ENCODE measurements at places on chromosomes 7 and 10. TPM values are rescaled to one million over a fixed set of nuclear protein-coding genes. Genes with fewer than 3 reads are reported as not detected.

SCART1 gene
- 4.4 TPM for total RNA-seq

AP3M1 gene
- total RNA-seq = 67.8 TPM

OPN4 gene
- total RNA-seq = not detected

SYT15 gene
- 0.65 TPM for total RNA-seq

ASAH2 gene
- 11.8 TPM for total RNA-seq

MOGAT3 gene
- total RNA-seq = not detected

BHLHA15 gene
- 2.4 TPM for total RNA-seq

PNLIPRP2 gene
- total RNA-seq = 0.40 TPM

FAM24A gene
- not detected for total RNA-seq

RBM17 gene
- total RNA-seq = 144 TPM

VDAC2 gene
- 398 TPM for total RNA-seq

LYZL1 gene
- total RNA-seq = not detected

SLC25A28 gene
- 18.5 TPM for total RNA-seq

GRCh38 chr10:38143587-38143986 lies 49.5 kb downstream of the ZNF37A start:
- H3K4me3 ChIP-seq = no peak overlapping the region
- H3K4me1 ChIP-seq = no peaks in the 10 kb centered on the region
- no peak for DNase-seq
- H3K27ac ChIP-seq = no peak overlapping the region
- no peaks in the 10 kb centered on the region for H3K36me3 ChIP-seq

GRCh38 chr10:117761695-117762094 lies 219.1 kb downstream of the EMX2 start:
- no peak for DNase-seq
- no peaks in the 10 kb centered on the region for H3K36me3 ChIP-seq
- no peaks in the 10 kb centered on the region for H3K4me1 ChIP-seq
- H3K27ac ChIP-seq = no peak overlapping the region

GRCh38 chr10:96401036-96401435 lies 42.2 kb upstream of the OPALIN start:
- no peak for DNase-seq
- no peak overlapping the region for H3K27ac ChIP-seq
- H3K4me1 ChIP-seq = no peaks in the 10 kb centered on the region
- H3K36me3 ChIP-seq = no peaks in the 10 kb centered on the region
- peaks cover 15% of the 10 kb centered on the region for H3K27me3 ChIP-seq

DNA sequence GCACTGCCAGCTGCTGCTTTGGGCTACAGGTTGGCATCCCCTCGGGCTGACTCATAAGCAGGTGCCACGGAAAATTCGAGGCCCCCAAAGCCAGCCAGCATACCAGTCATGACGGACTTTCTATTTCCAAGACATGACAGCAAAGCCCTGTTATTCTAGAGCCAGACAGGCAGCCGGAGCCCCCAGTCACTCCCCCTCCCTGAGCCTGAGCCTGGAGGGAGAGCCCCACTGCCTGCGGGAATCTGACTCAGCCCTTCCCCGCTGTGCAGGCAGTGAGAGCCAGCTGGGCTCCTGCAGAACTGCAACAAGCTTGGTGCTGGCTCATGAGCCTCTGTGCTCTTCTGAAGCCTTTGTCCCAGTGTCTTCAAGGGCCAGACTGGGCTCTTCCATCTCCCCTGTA lies 15.8 kb downstream of the BTBD16 start:
- no peak overlapping the region for H3K27ac ChIP-seq
- DNase-seq = no peak
- H3K4me1 ChIP-seq = no peaks in the 10 kb centered on the region
- no peaks in the 10 kb centered on the region for H3K27me3 ChIP-seq
- H3K4me3 ChIP-seq = no peak overlapping the region

GRCh38 chr10:10233229-10233628 lies 784.4 kb upstream of the CELF2 start:
- H3K27ac ChIP-seq = no peak overlapping the region
- H3K27me3 ChIP-seq = no peaks in the 10 kb centered on the region
- no peaks in the 10 kb centered on the region for H3K4me1 ChIP-seq
- DNase-seq = no peak
- no peak overlapping the region for H3K4me3 ChIP-seq

- peaks cover 56% of the 10 kb centered on the region for H3K36me3 ChIP-seq
- no peaks in the 10 kb centered on the region for H3K27me3 ChIP-seq
- DNase-seq = no peak
Measured at GRCh38 chr7:107208024-107208521, 39.3 kb downstream of the HBP1 start.

DNA sequence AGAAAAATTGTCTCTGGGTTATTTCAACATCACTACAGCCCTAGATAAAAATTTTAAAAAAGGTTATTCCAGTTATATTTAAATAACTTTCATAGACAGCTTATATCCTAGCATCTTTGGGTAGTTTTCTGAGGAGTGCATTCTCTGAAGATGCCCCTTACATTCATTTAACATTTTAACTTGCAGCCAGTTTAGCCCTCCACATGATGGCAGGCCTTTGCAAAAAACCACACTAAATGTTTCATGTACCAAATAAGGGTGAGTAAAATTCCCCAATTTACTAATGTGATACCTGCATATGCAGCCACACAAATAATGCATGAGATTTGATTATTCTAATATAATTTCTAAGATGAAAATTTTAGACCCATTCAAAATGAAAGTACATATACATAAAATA lies 108.4 kb upstream of the ZWINT start:
- no peaks in the 10 kb centered on the region for H3K4me1 ChIP-seq
- no peak for DNase-seq
- H3K27me3 ChIP-seq = no peaks in the 10 kb centered on the region
- no peak overlapping the region for H3K27ac ChIP-seq
- no peak overlapping the region for H3K4me3 ChIP-seq
- H3K36me3 ChIP-seq = no peaks in the 10 kb centered on the region

- no peaks in the 10 kb centered on the region for H3K27me3 ChIP-seq
- no peak overlapping the region for H3K4me3 ChIP-seq
- DNase-seq = peak; percentile 86
- no peaks in the 10 kb centered on the region for H3K36me3 ChIP-seq
- H3K4me1 ChIP-seq = peaks cover 13% of the 10 kb centered on the region
- H3K27ac ChIP-seq = no peak overlapping the region
Measured at GRCh38 chr7:50962962-50963374, 180.3 kb upstream of the GRB10 start.

- H3K27me3 ChIP-seq = 0 out of 2 replicates have a peak, but pooled peaks cover 4% of the 10 kb centered on the region
- no peak overlapping the region for H3K4me3 ChIP-seq
- H3K4me1 ChIP-seq = no peaks in the 10 kb centered on the region
- DNase-seq = no peak
- no peak overlapping the region for H3K27ac ChIP-seq
Measured at GRCh38 chr7:31251441-31251840, 89.1 kb downstream of the NEUROD6 start.

DNA sequence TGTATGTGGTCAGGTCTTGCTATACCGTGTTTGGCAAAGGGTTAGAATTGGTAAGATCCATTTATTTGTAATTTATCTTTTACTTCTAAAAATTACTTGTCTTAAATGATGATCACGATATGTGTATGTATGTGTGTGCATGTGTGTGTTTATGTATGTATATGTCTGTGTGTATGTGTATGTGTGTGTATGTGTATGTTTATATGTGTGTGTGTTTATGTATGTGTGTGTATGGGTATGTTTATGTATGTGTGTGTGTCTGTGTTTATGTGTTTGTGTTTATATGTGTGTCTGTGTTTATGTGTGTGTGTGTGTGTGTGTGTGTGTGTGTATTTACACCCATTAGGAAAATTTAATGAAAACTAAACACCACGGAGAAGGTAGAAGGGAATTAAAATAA lies 176.9 kb upstream of the FZD8 start:
- no peak overlapping the region for H3K4me3 ChIP-seq
- DNase-seq = no peak
- no peak overlapping the region for H3K27ac ChIP-seq
- no peaks in the 10 kb centered on the region for H3K4me1 ChIP-seq
- H3K36me3 ChIP-seq = no peaks in the 10 kb centered on the region
- H3K27me3 ChIP-seq = no peaks in the 10 kb centered on the region

DNA sequence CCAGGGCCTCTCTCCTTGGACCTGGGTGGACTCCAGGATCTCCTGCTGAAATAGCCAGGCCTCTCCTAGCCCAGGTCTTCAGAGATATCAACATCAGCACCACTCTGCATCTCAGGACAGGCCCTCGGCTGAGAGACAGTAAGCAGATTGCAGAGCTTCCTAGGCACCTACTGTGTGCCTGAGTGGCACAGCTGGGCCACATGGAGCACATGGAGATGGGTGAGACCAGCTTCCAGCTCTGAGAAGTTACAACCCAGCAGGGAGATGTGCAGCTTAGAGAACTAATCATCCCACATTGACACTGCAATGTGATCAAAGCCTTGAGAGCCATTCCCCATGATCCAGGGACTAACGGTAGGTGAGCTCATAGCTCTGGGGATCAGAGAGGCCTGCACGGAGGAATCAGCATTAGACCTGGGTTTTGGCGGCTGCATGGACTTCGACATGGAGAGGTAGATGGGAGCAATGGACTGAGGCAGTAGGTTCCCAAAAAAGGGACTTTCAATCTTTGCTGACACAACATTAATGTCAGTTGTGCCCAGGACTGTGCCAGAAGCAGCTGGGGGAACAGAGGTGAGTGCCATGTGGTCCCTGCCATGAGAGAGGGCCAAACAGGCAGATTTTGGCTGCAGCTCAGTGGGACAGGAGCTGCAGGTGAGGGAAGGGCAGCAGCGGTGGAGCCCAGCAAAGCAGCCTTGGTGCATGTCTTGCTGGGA lies 76.0 kb upstream of the LEP start:
- H3K4me3 ChIP-seq = no peak overlapping the region
- DNase-seq = no peak
- no peaks in the 10 kb centered on the region for H3K36me3 ChIP-seq
- no peaks in the 10 kb centered on the region for H3K4me1 ChIP-seq
- peaks cover 38% of the 10 kb centered on the region for H3K27me3 ChIP-seq

- no peak for DNase-seq
- no peaks in the 10 kb centered on the region for H3K27me3 ChIP-seq
- H3K36me3 ChIP-seq = no peaks in the 10 kb centered on the region
- no peak overlapping the region for H3K4me3 ChIP-seq
Measured at GRCh38 chr10:85548034-85548433, 818.6 kb downstream of the GRID1 start.

- no peak for DNase-seq
- H3K36me3 ChIP-seq = no peaks in the 10 kb centered on the region
- no peak overlapping the region for H3K27ac ChIP-seq
- peaks cover 6% of the 10 kb centered on the region for H3K27me3 ChIP-seq
- no peaks in the 10 kb centered on the region for H3K4me1 ChIP-seq
Measured at GRCh38 chr10:100327007-100327717, 2.9 kb downstream of the PKD2L1 start.

GRCh38 chr10:85868627-85869499 lies 497.7 kb downstream of the GRID1 start:
- no peak overlapping the region for H3K4me3 ChIP-seq
- no peak overlapping the region for H3K27ac ChIP-seq
- H3K27me3 ChIP-seq = no peaks in the 10 kb centered on the region
- no peaks in the 10 kb centered on the region for H3K4me1 ChIP-seq
- DNase-seq = no peak

DNA sequence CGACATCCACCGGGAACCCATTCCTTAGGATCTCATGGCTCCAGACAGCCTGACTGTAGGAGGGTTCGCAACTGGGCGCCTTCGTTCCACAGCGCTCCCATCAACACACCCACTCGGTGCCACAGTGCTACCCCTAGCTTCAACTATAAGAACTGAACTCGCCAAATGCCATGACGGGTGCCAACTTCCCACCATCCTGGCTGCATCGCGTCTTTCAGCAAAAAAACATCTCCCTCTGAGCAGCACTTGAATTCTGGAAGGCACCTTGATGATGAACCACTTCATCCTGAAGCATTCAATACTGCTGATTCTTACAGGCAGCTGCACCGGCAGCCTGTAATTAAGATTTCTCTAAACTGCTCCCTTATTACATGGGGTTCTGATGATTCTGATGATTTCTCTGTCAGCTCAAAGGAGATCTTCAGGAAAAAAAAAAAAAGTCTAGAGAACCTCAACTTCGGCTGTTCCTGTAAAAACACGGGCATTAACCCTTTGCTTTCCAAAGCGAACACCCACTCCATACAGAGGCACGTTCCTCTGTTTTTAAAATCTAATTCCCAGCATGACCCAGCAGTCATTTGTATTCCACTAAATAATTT lies 1.3 kb downstream of the CYTH3 start:
- no peaks in the 10 kb centered on the region for H3K27me3 ChIP-seq
- H3K4me3 ChIP-seq = peak overlapping the region; percentile 78
- H3K4me1 ChIP-seq = peaks cover 40% of the 10 kb centered on the region
- H3K27ac ChIP-seq = peak overlapping the region; percentile 67
- DNase-seq = no peak
- H3K36me3 ChIP-seq = no peaks in the 10 kb centered on the region

DNA sequence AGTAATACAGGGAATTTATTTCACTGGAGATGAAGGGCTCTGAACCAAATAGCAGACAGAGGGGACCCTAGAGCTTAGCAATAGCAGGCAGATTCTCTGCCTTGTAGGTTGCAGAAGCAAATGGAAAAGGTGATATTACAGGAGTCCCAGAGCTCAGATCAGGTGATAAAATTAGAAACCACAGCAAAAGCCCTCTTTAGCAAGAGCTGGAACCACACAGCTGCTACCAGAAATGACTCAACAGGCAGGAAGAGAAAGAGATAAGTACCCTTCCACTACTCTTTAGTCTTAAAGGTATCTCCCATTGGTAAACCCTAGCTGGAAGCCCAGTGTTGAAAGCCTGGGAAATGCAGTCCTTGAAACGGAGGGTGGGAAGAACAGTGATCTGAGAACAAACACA lies 535.6 kb upstream of the GHITM start:
- no peak for DNase-seq
- no peaks in the 10 kb centered on the region for H3K27me3 ChIP-seq
- H3K27ac ChIP-seq = no peak overlapping the region
- no peak overlapping the region for H3K4me3 ChIP-seq
- H3K36me3 ChIP-seq = no peaks in the 10 kb centered on the region

DNA sequence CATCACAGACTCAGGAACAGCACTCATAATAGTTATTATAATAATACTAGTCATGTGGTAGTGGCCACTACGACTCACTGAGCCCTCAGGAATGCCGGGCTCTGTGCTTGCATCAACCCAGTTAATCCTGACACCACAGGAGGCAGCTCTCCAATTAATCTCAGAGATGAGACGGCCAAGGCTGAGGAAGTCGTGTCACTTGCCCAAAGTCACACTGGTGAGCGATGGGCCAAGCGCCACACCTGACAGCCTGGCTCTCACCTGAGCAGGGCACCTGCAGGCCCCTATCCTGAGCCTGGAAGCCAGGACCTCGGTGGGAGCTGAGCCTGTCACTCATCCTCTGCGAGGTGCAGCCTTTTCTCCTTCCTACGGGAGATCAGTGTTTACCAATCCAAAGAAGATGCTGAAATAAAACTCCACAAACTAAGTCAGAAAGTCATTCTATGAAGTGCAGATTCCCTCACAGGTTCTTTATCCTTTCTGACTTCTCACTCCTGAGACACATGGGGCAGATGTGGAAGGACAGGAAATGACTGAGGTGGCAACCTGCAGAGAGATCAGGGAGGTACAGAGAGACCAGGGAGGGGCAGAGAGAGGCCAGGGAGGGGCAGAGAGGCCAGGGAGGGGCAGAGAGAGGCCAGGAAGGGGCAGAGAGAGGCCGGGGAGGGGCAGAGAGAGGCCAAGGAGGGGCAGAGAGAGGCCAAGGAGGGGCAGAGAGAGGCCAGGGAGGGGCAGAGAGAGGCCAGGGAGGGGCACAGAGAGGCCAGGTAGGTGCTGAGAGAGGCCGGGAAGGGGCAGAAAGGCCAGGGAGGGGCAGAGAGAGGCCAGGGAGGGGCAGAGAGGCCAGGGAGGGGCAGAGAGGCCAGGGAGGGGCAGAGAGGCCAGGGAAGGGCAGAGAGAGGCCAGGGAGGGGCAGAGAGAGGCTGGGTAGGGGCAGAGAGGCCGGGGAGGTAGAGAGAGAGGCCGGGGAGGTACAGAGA lies 38.5 kb downstream of the VIPR2 start:
- no peaks in the 10 kb centered on the region for H3K36me3 ChIP-seq
- peaks cover 49% of the 10 kb centered on the region for H3K27me3 ChIP-seq
- no peak overlapping the region for H3K27ac ChIP-seq
- H3K4me3 ChIP-seq = no peak overlapping the region
- DNase-seq = no peak
- H3K4me1 ChIP-seq = peaks cover 7% of the 10 kb centered on the region
